ENCODE measurements at places on chromosomes 6 and 20.

GRCh38 chr6:164322533-164322932, 908.0 kb downstream of the QKI start:
- DNase-seq, result no peak

DNA sequence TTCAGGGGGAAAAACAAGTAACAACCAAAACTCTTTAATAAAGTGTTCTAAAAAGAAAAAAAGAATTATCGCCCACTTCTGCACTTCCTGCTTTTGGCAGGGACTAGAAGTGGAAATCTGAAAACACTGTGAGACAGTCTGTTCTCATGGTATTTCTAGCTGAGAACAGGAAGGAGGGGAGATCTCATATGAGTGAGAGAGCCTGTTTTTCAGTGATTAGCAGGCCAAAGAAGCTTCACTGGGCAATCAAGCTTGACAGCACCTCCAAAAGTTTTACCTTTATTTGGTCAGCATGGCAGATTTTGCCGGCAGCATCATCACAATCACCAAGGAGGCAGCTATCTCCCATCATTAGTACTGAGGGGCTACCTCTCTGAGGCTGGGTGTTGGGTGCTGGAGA, 79.5 kb upstream of the ATXN1 start:
- no peak for DNase-seq

DNA sequence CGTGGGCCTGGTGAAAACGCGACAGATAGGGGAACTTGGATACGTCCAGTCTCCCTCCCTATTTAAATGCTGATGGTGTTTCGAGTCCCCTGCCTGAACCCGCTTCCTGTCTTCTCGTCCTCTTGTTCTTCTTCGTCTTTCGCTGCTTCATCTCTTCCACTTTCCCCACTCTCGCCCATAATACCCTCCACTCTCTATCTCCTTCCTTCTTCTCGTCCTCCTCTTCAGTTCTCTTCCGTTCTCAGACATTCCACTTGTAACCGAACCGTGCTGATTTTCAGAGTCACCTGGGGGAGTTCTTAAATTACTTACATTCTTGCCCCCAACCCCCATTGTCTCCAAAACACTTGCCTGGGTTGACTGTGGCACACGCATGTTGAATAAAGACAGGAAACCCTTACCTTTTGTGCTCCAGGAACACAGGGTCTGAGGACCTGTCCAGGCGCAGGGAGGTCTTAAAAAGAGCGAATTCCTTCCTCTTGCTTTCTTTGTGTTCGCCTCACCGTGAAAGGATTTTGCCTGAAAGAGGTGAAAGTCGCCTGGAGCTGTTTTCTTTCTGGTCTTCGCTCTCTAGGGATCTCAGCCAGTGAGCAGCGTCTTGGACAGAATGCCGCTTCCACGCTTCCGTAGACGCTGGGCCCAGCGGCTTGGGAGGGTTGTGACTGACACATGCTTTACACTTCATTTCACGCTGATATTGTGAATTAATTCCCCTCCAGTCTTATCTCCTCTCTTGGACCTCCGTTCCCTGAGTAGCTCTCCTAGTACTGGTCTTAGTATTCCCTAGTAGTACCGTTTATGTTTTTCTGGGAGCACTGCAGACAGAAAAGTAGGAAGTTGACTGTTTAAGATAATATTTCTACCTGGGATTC, 184.0 kb downstream of the GPX5 start:
- DNase-seq, result no peak

DNA sequence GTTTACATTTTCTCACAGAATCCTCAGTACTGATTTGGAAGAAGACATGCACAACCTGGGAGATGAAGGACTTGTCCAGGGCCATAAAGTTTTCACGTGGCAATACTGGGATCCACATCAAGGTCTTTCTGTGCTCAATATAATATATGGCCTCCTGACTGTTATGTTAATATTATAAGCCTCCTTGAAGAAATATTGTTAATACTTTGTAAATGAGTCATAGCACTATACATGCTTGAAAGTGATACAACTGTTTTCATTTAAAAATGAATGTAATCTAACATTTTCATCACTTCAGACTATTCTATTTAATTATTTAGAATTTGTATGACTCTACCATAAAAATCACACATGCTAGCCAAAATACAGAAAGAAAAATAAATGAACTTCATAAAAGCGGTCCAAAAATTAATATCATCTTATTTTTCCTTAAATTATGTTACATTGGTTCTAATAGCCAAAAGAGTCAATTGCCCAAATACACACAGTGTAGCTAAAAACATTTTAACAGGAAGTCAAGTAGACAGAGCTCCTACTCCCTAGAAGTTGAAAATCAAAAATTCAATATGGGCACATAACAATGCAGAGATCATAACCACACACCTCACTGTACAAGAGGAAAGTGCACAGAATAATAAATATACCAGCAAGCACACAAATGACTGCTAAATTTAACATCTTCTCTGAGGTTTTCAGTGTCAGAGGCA, 188.0 kb upstream of the HDDC2 start:
- DNase-seq, result no peak
